ENCODE measurements at places on chromosomes 1 and 21.

GRCh38 chr1:20614131-20614579 lies 19.1 kb upstream of the PINK1 start:
- no peak for DNase-seq

DNA sequence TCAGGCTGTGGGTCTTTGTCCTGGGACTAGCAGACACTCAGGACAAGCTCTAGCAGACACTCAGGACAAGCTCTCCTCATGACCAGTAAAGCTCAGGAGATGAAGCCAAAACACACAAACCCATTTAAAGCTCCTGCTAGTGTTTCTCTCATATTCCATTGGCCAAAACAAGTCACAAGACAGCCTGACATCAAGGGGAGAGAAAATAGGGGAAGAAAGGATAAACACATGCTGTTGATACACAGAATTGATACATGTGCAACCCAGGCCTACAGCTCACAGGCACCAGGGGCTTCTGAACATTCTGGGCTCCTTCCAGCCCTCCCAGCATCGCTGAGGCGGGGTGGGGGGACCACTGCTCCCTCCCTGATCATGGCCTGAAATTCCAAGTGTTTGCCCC lies 35.3 kb downstream of the ATF3 start:
- DNase-seq: no peak

- no peak for DNase-seq
Observed at GRCh38 chr1:116119876-116120275, 8.7 kb downstream of the MAB21L3 start.

DNA sequence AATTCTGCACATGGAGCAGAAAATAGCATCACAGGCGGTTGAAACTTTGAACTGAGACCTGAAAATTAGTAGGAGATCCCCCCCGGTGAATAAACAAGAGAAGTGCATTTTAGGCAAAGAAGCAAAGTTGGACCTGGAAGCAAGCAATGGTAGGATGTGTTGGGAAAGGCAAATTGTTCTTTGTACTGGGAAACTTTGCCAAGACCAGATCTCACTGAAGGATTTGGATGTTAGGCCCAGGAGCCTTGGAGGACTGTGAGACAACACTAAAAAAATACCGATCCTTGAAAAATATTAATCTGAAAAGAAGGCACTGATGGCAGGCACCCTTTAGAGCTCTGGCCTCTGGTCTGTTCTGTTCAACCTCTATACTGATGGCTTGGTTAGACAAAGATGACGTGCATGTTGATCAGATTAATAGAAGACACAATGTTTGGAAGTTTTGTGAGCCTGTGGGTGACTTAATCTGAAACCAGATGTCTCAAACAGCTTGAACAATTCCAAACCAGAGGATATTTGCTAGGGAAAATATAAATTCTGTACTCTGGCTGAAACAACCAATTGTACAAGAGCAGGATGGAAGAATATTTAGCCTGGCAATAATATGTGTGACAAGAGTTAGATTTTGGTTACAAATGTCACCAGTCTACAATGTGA lies 108.4 kb downstream of the ROR1 start:
- DNase-seq: no peak

GRCh38 chr1:61812916-61813315 lies 70.6 kb downstream of the PATJ start:
- no peak for DNase-seq

Data from NCI-H1436 (cell line).